ENCODE measurements at places on chromosomes 3 and 15. TPM values are rescaled to one million over a fixed set of nuclear protein-coding genes. Genes with fewer than 3 reads are reported as not detected.

PRSS50 gene
- 0.13 TPM for total RNA-seq

GOLGA8Q gene
- total RNA-seq: 5.6 TPM

DNA sequence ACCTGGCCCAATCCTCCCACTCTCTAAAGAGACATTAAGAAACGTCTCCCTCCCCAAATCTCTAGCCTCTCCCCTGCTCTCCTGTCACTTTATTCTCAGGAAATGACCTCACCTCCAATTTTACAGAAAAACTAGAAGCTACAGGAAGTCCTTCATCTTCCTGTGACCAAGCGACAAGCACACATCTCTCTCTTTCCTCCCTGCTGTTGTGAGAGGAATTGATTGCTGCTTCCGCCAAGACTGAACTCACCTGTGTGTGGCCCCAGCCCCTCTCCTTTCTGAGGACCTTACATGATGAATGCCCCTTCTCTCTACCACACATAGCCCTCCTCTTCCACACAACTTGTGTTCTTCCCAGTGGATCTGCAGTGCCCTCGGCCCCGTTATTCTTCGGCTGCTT lies 18.2 kb downstream of the DNAJB8 start:
- no peak for DNase-seq

GRCh38 chr3:132090921-132091320 lies 56.1 kb upstream of the CPNE4 start:
- no peak for DNase-seq
